ENCODE measurements at places on chromosomes 16 and 17.

GRCh38 chr16:28597692-28598261, 927 bp upstream of the SULT1A2 start:
- no peak for DNase-seq

DNA sequence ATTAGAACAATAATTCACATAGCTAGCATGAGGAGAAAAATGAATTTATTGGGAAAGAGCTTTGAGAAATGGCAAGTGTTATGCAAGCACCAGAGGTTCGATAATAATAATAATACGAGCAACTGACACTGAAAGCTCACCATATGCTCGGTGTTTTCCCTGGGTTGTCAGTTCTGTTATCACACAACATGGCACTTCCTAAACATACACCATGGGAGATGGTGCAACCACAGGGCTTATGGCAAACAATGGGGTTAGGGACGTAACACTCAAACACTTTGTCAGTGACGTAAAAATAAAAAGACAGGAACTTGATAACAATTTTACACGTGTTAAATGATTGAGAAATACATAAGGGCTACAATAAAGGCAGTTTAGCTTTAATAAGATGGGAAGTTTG, 23.7 kb downstream of the OR1D5 start:
- no peak for DNase-seq

GRCh38 chr17:35453171-35453570, 4.6 kb upstream of the SLFN13 start:
- no peak for DNase-seq

GRCh38 chr16:68275611-68276191, 11.4 kb downstream of the SLC7A6 start:
- DNase-seq: no peak

DNA sequence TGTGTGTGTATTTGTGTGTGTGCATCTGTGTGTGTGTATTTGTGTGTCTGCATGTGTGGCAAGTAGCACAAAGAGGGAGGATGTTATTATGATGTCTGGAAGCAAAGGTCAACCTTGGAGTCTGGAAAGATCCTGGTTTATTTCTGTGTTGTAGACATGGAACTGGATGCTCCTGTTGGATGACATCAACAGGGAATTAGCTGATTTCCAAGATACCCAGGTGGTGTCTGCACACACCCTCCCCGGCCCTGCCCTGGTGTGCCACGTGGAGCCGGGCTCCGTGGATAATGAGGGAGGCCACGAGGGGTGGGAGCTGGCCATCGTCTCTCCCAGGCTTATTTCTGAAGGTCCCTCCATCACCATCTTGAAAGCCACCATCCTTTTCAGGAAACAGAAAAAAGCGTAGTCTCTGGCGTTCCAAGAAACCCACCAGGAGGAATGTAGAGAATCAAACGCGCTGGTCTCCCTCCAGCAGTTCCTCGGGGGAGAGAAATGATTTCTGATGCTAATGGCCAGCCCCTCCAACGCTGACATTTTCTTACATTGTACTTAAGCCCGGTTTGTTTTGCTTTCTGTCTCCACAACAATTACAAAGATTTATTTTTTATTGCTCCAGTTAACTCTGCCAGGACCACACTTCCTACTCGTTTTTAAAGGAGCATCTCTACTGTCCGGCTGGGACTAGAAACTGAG, 93.3 kb downstream of the FOXL1 start:
- DNase-seq: no peak

DNA sequence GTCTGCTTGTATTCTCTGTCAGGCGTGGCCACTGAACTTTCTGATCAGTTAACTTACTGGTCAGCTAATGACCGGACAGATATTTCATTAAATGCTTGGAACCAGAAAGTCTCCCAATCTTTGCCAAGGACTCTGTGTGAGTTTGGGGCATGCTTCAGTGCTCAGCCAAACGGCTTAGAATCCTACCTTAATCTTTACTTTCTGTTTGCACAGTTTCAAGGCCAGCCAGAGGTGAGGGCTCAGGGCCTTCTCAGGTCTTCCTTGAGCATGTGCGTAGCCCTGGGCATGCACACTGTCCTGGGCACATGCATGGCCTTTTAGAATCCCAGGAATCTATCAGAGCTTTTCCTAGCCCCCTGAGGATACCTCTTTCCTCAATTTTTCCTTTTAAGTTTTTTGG, 230.1 kb downstream of the RAB11FIP4 start:
- DNase-seq: no peak

DNA sequence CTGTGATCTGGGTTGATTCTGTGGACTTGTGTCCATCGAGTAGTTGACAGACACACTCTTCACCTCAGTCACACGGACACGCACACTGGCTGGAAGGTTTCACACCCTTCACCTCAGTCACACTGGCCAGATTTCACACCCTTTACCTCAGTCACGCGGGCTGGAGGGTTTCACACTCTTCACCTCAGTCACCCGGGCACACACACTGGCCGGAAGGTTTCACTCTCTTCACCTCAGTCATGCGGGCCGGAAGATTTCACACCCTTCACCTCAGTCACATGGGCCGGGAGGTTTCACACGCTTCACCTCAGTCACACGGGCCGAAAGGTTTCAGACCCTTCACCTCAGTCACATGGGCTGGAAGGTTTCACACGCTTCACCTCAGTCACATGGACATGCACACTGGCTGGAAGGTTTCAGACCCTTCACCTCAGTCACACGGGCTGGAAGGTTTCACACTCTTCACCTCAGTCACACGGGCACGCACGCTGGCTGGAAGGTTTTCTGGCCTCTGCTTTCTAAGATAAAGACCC, 96.2 kb downstream of the PGS1 start:
- DNase-seq: no peak

DNA sequence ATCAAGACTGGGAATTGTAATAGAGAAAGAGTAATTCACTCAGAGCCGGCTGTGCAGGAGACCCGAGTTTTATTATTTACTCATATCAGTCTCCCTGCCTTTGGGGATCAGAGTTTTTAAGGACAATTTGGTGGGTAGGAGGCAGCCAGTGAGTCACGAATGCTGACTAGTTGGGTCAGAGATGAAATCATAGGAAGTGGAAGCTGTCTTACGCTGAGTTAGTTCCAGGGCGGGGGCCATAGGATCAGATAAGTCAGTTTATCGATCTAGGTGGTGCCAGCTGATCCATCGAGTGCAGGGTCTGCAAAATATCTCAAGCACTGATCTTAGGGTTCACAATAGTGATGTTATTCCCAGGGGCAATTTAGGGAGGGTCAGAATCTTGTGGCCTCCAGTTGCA, 20.2 kb upstream of the GUCY2D start:
- no peak for DNase-seq

GRCh38 chr17:27293359-27293897, 486 bp upstream of the WSB1 start:
- no peak for DNase-seq

DNA sequence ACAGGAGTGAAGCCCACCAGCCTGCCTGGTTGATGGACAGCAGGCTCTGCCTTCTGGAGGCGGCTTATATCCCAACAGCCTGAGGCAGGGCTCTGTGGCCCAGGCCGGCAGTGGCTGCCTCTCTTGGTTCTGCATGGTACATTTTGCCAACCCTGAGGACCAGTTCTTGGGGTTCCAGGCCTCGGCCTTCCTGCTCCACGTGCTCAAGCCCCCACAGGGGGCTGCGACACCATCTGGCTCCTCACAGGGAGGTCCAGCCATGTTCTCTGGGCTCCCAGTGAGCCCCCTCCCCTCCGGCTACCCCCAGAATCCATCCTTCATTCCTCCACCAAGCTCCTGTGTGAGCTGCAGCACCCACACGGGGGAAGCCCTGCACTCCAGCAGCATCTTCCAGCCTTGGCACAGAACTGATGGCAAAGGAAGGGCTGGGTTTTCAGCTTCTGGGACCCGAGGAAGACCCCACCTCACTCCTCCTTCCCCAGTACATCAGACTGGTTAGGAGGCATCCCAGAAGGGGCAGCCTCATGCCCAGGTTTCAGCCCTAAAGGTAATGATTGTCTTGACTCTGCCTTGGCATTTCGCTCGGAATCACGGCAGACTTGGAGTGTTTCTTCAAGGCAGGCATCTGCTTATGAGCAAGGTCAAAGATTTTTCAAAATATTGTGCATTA, 231.2 kb downstream of the CPPED1 start:
- no peak for DNase-seq

DNA sequence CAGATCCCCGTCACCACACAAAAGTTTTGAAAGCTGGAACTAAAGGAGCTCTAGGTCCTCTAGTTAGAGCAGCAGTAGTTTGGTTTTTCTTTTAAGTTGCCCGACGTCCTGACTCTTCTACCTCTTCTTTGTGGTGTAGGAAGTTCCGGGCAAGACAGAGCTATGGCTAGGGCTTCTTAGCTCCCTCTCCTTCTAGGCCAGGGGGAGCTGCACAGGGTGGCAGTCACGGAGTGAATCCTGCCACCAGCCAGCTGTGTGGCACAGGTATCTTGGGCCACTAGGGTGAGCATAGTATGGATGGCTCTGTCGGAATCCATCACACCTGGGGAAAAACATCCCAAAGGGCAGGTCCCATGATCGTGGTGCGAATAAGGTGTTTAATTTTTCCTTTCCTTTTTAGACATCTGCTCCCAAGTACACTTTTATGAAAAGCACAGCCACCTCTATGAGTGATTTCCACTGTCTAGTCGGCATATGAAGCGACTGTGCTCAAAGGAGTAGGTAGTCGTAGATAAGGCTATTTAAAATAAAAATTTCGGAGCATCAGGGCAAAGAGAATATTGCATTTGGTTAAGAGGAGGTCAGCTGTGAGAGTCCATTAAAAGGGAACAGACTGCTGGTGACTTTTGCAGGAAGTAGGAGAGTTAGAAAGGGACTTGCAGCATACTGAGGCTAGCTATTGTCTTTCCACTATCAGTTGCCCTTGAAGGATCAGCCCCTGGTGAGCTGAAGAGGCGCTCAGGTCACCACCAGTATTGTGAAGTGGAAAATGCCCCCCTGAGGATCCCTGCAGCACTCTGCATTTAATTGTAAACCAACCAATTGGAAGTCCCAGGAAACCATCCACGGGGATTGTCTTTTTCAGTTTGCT, 2.1 kb downstream of the PRKCA start:
- DNase-seq: no peak

DNA sequence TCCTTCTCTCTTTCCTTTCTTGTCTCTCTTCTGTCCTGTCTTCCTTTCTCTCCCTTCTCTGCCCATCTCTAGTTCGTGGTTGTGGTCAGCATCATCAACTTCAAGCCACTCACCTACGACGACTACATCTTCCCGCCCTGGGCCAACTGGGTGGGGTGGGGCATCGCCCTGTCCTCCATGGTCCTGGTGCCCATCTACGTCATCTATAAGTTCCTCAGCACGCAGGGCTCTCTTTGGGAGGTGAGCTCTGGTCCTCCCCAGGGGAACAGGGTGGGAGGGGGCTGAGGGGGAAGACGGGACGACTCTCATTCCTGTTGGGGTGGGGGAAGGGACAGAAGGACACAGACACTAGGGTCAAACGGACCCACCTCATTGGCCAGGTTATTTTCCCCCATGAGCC, 44.3 kb downstream of the SLC6A2 start:
- DNase-seq: no peak

DNA sequence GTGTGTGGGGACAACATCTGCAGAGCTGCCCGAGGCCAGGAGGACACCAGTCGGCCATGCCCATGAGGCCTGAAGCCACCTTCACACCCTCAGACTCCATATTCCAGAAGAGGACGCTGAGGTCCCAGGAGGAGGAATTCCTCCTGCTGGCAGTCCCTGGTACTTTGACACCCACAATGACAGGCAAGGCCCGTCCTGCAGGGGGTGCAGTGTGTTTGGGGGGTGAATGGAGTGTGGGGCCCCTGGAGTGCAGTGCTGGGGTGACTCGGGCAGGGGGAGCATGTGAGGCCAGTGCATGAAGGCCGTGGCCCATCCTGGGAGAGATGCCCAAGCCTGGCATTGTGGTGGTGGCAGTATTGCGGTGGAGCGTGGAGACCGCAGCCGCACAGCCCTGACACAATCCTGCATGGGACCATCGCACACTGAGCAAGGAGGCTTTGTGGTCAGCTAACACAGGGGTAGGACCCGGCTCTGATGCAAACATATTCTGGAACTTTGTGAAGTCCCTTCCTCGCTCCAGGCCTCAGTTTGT, 52.2 kb downstream of the ZDHHC7 start:
- no peak for DNase-seq

All from midbrain (tissue), 1 donor.